ENCODE measurements at places on chromosomes 12 and 14.
A peak's percentile ranks its signal among the peaks of the same experiment; 100 is the strongest.

GRCh38 chr12:124786061-124786964, 77.4 kb downstream of the SCARB1 start:
- DNase-seq: peak; percentile 94

DNA sequence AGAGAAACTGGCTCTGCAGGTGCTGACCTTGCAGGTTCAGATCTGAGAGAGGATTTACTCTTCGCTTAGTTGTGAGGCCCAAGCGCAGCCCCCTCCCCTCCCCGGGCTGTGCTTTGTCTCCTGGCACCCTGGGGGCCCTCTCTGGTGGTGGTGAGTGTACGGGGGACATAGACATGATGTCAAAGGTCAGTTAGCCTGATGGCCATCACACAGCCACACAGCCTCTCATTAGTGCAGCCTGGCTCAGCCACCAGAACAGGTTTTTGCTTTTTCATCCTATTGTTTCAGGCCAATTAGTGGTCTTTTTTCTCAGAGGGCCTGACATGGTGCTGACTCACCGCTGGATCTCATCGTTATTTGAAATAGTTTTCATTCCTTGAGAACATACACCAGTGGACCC, 437.9 kb downstream of the AACS start:
- DNase-seq: no peak

DNA sequence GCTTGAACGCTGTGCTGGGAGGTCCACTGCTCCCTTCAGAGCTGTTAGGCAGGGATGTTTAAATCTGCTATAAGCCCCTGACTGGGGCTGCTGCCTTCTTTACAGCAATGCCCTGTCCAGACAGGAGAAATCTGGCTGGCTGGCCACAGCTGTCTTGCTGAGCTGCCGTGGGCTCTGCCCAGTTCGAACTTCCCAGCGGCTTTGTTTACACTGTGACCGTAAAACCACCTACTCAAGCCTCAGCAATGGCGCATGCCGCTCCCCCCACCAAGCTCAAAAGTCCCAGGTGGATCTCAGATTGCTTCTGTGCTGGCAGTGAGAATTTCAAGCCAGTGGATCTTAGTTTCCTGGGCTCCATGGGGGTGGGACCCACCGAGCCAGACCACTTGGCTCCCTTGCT, 35.8 kb downstream of the CKAP4 start:
- DNase-seq: no peak

DNA sequence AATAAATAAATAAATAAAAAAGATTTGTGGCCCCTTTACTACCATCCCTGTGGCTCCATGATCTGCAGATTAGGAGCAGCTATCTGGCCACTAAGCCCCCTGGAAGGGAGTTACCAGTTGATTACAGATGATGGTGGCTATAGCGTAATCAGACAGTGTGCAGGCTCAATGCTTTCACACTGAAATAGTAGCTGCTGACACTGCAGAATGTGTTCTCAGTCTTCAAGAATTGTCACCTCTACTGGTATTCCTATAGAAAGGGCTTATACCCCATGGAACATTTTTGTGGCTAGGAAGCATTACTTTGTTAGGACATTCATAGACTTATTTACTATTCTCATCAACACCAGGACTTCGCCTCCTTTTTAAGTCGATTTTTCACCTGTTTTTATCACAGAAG, 30.9 kb downstream of the DCAF4 start:
- DNase-seq: no peak

- peak; percentile 61 for DNase-seq
These were observed at the start of gene ITGA5 for GRCh38 chr12:54419088-54419887. Gene ITGA5, minus strand, starts transcription at chr12:54419266. Its CDS starts 68 bp downstream, at chr12:54419198.
